ENCODE measurements at places on chromosomes 16 and 17.

DNA sequence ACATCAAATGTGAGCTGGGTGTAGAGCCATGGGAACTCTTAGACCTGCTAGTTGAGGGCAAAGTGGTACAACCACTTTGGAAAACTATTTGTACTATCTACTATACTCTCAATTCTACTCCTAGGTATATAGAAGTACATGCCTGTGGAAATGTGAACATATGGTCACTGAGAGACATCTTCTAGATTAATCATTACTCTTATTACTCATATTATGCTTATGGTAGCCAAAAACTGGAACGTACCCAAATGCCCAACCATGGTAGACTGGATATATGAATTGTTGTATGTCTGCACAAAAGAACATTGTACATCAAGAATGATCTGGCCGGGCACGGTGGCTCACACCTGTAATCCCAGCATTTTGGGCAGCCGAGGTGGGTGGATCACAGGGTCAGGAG, 2.7 kb downstream of the WDR45B start:
- no peak for DNase-seq

- no peak for DNase-seq
These were observed 2.9 kb downstream of the TMEM170A start for GRCh38 chr16:75461575-75461974.

GRCh38 chr17:48335858-48336500, 94.0 kb downstream of the SKAP1 start:
- DNase-seq: peak; percentile 29

DNA sequence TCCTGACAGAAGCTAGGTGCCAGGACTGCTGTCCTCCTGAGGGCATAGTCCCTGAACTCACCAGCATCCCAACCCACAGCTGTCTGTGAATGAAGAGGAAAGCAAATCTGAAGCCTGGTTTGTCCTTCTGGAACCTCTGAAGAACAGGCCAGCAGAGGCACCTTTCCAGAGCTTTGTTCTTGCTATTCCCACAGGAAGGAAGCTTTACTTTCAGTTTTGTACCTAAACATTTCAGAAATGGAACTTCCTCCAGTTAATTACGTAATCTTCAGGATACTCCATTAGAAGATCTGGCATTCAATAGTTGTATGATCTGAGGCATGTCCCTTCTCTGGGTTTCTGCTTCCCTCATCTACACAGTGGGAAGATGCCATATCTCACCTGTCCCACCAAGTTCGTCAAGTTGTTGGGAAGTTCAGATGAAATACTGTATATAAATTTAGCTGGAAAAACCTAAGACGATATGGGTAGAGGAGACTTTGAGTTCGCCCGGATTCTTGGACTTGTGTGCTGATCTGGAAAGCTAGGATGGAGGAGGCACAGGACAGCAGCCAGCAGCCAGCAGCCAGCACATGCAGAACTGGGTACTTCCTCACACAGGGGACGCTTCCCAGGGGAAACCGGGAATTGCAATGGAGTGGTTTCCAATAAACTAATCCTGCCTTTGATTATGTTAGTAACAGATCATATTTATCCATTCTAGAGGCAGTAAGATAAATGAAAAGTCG, 22.4 kb downstream of the NXPH3 start:
- DNase-seq: no peak

DNA sequence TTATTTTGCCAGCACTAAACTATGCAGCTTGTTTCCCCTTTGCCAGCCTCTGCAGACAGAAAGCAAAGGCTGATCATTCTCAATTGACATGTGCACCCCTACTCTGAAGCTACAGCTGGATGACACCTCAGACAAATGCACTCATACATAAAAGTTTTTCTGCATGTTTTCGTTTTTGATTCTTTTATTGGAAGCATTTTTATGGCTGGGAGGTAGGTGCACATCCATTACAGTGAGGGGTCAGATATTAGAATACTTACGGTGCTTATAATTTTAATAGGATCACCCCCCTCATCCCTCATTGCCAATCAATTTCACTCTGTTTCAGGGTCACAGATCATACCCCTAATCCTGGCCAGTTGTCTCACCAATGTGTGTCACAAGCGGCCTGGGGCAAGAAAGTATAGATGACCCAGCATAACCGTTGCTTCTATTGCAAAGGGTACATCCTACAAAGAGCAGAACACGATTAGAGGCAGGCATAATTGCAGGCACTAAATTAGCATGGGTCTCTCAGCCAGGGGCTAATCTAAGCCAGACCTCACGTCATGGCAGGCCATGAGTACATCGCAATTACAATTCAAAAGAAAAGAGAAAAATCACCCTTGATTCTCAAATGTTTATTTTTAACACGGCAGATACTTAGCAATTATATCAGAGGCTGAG, 89.5 kb upstream of the SOX9 start:
- no peak for DNase-seq

DNA sequence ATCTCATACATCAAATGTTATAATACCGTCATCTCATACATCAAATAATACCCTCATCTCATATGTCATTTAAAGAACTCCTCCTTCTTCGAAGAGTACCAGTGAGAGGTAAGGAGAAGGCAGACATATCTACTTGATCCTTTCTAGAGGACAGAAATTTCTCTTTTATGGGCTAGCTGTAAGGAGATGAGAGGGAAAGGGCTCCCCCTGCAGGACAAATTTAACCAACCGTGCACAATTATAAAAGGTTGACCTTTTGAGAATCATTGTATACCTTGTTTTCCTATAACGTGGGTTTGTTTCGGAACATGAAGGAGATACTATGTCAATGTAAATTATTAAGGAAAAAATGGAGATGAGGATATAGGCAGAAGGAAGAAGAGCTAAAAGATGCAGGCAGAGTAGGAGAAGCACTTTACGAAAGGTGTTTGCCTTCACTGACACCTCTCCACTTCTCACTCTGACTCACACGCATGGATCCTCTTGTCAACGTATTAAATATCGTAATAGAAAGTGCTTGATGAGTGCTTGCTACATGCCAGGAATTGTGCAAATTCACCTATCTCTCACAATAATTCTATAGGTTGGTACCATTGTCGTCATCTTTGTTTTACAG, 465.9 kb upstream of the ERCC4 start:
- peak; percentile 1 for DNase-seq

GRCh38 chr17:39400547-39401411, 647 bp downstream of the FBXL20 start:
- no peak for DNase-seq

DNA sequence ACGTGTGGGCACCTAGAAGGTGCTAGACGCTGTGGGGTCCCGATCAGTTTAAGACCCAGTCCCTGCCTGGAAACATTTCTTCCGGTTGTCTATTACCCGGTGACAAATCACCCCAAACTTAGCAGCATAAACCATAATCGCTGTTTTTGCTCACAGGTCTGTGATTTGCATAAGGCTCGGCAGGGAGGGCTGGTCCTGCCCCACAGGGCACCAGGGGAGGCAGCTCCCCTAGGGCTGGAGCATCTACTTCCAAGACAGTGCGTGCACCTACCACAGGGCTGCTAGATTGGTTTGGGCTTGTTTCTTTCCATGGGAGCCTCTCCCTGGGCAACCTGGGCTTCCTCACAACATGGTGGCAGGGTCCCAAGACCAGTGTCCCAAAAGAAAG, 214.5 kb upstream of the CIBAR2 start:
- no peak for DNase-seq

DNA sequence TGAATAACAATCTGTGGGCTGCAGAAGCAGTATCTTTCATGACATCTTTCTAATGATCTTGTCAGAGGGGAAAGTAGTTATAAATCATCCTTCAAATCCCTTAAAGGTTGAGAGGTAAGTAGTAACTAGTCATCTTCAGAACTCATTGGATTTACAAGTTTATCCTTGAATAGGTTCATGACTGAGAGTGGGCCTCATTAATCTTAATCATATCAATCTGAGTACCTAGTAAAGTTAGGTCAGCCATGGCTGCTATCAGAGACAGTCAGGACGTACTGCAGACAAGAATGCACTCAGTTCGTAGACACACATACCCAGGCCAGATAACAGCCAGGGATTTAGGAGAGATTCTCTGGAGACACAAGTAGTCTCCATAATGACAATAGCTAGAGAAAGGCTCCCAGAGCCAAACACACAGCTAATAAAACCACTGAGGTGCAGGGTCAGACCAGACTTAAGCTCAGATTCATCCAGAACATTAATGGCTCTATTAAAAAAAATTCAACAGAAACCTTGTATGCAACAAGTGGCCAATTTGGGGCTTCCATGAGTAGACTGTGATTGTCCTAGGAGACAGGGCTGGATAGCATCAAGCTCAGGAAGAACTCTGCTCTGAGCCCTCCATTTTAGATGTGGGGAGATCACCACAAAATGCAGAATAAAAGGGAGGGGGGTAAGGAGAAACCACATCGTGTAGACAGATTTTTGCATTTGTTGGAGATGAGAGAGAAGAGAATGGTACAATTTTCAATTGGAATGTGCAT, 65.8 kb downstream of the TBX4 start:
- no peak for DNase-seq

DNA sequence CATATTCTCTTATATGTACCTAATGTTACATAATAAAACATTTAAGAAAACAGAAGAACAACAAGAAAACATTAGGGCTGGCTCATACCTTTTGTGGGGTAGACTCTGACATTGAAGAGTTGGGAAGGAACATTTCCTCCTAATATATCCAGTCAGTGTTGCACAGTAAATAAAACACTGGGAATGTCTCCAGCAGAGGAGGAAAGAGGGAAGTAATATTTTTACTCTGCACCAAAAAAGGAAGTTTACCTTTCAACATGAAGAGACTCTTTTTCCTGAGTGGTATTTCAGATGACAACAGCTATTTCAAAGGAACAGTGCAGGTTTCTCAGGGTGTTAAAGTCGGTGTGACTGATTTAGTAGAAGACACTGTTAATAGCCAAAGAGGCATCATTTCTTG, 31.9 kb downstream of the EPN2 start:
- no peak for DNase-seq

DNA sequence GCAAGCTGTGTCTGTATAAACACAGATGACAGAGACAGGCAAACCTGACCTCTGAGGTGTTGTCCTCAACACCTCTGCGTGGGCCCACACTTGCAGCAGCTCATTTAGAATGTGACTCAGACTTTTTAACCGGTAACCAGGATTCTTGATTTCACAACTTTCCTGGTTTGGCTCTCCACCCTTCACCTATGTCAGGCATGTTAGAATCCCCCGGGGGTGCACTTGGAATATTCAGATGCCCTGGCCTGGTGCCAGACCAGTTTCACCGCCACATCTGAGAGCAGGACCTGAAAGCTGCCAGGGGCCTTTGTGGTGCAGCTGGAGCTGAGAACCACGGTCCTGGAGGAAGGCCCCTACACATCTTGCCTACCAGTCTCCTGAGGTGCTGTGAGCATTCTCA, 4.8 kb downstream of the DHODH start:
- no peak for DNase-seq

GRCh38 chr17:50977487-50978159, 111.5 kb upstream of the TOB1 start:
- no peak for DNase-seq

- DNase-seq: no peak
These were observed 110.7 kb downstream of the RAP1GAP2 start for GRCh38 chr17:2906901-2907300.

Data from MV-4-11 (cell line).